ENCODE measurements at places on chromosomes 11 and 22. TPM values are rescaled to one million over a fixed set of nuclear protein-coding genes. Genes with fewer than 3 reads are reported as not detected.

Gene PIH1D2
- total RNA-seq, result 0.37 TPM

Gene MMP12
- total RNA-seq, result not detected

Gene GGTLC2
- not detected for total RNA-seq

Gene RAB3IL1
- total RNA-seq, result 7.2 TPM

Gene SLC15A3
- 2.7 TPM for total RNA-seq

Gene ST14
- 4.5 TPM for total RNA-seq

Gene MAPK11
- 1.4 TPM for total RNA-seq

Gene ZNF74
- 67.5 TPM for total RNA-seq

Gene TLCD5
- total RNA-seq, result 17.7 TPM

Gene C11orf21
- total RNA-seq, result not detected

Gene TMPRSS6
- total RNA-seq, result not detected

Gene FOLH1
- not detected for total RNA-seq

Gene CCDC116
- 0.48 TPM for total RNA-seq

Gene OR8A1
- not detected for total RNA-seq

Gene LRP4
- 25.0 TPM for total RNA-seq

Gene DCDC1
- 0.59 TPM for total RNA-seq

Gene IFTAP
- 26.8 TPM for total RNA-seq

Gene TSPAN18
- 25.7 TPM for total RNA-seq

Gene SMIM35
- total RNA-seq, result not detected

Gene BLID
- total RNA-seq, result not detected

Gene AQP11
- 1.2 TPM for total RNA-seq

Gene SERHL2
- total RNA-seq, result 7.5 TPM

Gene PLAAT2
- total RNA-seq, result not detected

Gene CNTN5
- 0.17 TPM for total RNA-seq

Gene APOL4
- not detected for total RNA-seq

Gene CHRDL2
- total RNA-seq, result not detected

Gene GGT5
- not detected for total RNA-seq

Gene CELSR1
- total RNA-seq, result 7.8 TPM

Gene ROBO4
- total RNA-seq, result not detected
